NCI-H446 (cell line): ENCODE measurements at places on chromosomes 4 and X.

- no peak for DNase-seq
Measured at GRCh38 chr4:185702147-185702663, 109.8 kb downstream of the SORBS2 start.

DNA sequence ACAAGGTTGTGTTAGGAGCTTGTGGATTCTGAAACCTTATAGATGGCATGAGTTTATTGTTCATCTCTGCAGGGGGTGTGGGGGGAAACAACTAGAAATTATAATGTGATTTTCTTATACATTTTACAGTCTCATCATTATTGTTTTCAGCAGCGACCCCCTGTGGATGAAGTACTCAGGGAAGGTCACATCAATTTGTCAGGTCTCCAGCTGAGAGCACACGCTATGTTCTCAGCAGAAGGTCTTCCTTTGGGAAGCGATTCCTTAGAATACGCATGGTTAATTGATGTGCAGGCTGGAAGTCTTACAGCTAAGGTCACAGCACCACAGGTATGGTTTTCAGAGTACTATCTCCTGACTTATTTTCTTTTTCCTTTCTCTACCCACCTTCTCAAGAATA lies 72.2 kb downstream of the BLTP1 start:
- DNase-seq = no peak

DNA sequence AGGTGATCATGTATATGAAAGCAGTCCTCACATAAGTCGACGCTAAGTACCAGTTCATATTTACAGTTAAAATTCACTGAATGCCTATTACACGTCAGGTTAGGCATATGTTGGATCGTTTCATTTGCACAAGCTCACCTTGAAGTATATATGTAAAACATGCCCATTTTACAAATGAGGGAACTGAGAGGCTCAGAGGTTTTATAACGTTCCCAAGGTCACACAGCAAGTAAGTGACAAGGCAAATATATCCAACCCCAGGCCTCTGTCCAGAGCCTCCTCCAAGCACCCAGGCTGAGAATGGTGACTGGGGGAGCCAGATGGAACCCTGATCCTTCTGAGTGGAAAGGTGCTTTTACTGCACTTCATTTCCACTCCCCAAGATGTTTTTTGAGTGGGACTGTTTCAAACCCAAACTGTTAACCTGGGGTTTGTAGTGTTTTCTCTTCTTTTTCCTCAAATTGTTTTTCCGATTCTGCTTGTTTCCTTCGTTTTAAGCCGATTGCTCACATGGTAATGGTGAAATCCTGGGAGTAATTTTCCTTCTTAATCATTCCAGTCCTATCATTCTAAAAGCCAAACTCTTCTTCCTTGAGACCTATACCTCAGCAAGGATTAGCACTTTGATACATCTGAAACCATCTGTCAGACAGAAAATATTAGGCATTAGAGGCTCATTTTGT lies 791 bp downstream of the SMIM20 start:
- no peak for DNase-seq

- DNase-seq = no peak
Measured at GRCh38 chrX:39205467-39205866, 404.2 kb downstream of the MID1IP1 start.

- DNase-seq = no peak
Measured at GRCh38 chrX:41148553-41148952, 63.3 kb downstream of the USP9X start.
